ENCODE measurements at places on chromosomes 3 and 15.

DNA sequence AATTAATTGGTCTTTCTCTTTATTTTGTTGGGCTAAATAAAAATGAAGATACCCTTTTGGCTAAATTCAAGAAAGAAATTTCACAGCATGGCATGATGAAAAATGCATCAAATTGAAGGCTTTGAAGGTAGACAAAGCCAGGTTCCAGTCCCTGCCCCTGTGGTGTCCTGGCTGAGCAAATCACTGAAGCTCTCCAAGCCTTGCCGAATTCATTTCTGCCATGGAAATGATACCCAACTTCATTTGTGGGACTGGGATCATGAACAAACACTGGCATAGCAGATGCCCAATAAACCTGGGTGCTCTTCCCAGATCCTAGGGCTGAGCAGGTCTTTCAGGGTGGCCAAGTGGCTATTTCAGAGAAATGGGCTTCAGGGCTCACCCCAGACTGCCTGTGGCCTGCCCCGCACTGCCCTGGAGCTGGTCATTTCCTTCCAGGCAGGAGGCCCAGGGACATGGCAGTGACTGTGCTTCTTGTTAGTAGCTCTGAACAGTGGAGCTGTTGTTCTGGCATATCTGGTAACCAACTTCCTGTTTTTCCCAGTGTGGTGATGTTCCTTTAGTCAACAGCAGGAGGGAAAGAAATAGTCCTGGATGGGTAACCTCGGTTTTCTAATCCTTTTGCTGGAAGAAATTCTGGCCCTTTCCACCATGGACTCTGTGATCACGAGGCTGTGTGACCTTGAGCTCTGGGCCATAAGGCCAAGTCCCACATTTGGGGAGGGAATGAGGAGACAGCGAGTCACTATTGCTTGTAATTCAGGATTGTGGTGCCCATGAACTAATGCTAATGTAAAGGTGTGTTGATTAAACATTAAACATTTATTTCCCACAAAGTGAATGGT is 47.6 kb downstream of the CTDSPL start:
- no peak for DNase-seq

DNA sequence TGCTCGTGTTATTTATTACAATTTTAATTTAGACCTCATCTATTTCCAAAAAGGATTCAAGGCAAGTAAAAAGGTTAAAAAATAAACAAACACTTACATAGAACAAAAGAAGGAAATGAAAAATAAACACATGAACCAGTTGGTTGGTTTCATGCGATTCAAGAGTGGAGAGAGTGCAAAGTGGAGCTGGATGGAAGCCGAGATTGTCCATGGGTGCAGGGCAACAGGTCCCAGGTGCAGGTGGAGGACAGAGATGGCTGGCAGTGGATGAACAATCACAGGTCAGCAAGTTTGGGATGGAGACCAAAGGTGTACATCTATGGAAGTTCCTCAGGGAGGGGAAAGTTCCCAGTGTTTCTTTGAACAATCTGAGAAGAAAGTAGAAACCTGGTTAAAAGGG is 11.6 kb upstream of the SEMA5B start:
- DNase-seq = no peak

- DNase-seq = no peak
Observed at GRCh38 chr3:162780313-162780712, 1283.7 kb downstream of the OTOL1 start.

- no peak for DNase-seq
Observed at GRCh38 chr3:43795491-43795890, 104.8 kb downstream of the ABHD5 start.
